ENCODE measurements at places on chromosomes 3 and 15.

GRCh38 chr3:143224716-143225115 lies 105.1 kb downstream of the CHST2 start:
- no peak for DNase-seq

GRCh38 chr15:78915341-78916087 lies 29.3 kb downstream of the CTSH start:
- DNase-seq = no peak

DNA sequence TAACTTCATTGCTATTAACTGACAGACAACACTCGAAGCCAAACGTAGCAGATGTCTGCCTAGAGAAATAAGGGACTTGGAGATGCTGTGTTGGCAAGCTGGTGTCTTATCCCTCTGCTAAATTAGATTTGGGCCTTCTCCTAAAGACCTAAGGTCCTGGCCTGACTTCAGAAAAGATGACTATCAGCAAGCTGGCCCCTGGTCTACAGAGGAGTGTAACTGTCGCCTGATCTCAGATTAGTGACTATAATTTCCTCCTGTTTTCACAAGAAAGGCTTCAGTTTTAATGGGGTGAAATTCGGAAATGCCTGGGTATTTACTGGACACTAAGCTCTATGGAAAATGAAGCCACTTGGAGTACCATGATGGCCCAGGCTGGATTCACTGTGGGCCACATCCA lies 53.1 kb upstream of the SLC7A14 start:
- no peak for DNase-seq

DNA sequence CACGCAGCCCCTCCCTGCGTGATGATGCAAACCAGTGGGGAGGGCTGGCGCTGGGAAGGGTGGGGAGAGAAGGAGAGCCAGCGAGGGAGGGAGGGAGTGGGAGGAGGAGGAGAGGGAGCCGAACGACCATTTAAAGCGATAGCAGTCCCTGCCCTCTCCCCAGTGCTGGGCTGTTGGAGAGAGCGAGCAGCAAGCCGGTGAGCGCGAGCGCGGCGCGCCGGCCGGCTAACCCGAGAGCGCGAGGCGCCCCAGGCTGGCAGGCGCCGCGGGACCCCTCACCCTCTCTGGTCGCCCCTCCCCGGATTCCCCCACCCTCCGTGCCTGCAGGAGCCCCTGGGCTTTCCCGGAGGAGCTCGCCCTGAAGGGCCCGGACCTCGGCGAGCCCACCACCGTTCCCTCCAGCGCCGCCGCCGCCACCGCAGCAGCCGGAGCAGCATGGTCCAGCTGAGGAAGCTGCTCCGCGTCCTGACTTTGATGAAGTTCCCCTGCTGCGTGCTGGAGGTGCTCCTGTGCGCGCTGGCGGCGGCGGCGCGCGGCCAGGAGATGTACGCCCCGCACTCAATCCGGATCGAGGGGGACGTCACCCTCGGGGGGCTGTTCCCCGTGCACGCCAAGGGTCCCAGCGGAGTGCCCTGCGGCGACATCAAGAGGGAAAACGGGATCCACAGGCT lies at the start of gene GRM7:
GRM7 (plus strand) TSS at position 162 of the 671 bp plus-strand sequence.
- DNase-seq = peak; percentile 82

DNA sequence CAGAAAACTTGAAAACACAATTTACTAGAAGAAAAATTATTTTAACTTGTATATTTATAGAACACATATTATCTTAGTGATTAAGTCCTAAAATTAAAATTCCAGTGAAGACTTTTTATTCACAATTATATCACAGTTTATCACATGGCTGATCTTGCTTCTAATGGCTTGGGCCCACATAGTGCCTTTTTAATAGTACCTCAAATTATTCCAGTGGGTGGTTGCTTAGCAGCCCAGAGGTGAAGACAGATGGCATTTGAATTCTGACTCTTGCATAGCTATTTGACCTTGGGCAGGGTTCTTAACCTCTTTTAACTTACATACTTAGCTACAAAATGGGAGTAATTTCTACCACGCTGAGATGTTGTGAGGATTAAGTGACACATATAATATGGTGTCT lies 214.7 kb upstream of the SGO1 start:
- no peak for DNase-seq

- DNase-seq = no peak
These were observed 30.4 kb downstream of the LSM3 start for GRCh38 chr3:14208977-14209394.

DNA sequence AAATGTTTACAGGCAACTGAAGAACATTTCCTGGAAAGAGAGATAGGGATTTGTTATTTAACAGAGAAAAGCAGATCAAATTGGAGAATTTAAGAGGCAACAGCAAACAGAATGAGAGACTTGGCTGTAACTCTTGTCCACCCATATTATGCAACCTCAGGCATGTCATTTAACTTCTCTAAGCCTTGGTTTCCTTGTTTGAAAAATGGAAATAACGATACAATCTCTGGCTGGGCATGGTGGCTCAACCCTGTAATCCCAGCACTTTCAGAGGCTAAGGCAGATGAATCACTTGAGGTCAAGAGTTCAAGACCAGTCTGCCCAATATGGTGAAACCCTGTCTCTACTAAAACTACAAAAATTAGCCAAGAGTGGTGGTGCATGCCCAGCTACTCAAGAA lies 23.7 kb downstream of the ARRDC4 start:
- DNase-seq = no peak

DNA sequence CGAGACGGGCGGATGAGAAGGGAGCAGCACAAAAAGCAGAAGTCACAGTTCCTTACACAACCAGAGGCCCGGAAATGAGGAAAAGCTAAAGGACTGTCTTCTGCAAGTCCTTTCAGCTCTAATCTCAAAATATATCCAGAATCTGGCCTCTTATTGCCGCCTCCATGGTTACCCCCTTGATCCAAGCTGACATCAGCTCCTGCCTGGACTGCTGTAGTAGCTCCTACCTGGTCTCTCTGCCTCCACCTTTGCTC lies 324.0 kb upstream of the ROPN1 start:
- DNase-seq = no peak

DNA sequence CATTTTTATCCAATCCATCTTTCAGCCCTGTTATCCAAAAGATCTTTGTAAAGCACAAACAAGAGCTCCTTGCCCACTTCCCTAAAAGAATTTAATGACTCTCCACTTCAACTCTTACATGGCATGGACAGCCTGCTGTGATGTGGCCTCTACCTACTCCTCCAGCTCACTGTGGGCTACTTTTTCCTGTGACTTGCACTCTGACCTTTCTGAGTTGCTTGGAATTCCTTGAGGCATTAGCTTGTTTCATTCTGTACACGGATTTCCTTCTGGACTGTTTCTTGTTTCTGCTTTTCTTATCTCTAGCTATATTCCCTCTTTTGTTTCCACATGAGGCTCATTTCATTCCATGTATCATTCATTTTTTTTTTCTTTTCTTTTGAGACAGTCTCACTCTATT lies 15.2 kb downstream of the QTRT2 start:
- no peak for DNase-seq

DNA sequence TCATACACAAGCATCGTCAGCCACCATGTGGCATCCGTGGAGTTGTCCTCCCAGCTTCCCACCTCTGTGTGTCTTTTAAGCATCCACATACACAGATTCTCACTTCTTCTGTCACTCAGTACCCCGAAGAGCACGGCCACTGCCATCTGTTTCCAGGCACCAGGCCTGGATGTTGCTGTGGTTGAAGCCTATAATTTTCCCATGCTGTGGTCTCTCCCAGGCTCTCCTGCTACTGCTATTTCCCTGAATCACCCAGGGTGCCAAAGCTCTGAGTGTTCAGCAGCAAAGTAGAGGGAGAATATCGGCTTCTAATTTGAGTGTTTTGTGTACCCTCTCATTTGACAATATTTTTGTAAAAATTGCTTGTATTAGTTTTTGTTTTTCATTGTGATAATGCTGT lies 265.7 kb downstream of the DIPK2A start:
- no peak for DNase-seq

GRCh38 chr15:42623951-42624350 lies 48.5 kb downstream of the STARD9 start:
- DNase-seq = no peak

GRCh38 chr15:101188637-101189408 lies 63.0 kb downstream of the CHSY1 start:
- no peak for DNase-seq

GRCh38 chr3:47783673-47784072 lies 2.0 kb upstream of the SMARCC1 start:
- no peak for DNase-seq

- DNase-seq = no peak
These were observed 3.3 kb downstream of the COPG1 start for GRCh38 chr3:129252748-129253147.

- no peak for DNase-seq
These were observed 86.3 kb downstream of the CLSTN2 start for GRCh38 chr3:140021269-140021668.

GRCh38 chr3:117150628-117151027 lies 441.0 kb downstream of the TUSC7 start:
- DNase-seq = no peak
